Amniotic stem cell (primary cell): ENCODE measurements at places on chromosomes 7 and 10.

DNA sequence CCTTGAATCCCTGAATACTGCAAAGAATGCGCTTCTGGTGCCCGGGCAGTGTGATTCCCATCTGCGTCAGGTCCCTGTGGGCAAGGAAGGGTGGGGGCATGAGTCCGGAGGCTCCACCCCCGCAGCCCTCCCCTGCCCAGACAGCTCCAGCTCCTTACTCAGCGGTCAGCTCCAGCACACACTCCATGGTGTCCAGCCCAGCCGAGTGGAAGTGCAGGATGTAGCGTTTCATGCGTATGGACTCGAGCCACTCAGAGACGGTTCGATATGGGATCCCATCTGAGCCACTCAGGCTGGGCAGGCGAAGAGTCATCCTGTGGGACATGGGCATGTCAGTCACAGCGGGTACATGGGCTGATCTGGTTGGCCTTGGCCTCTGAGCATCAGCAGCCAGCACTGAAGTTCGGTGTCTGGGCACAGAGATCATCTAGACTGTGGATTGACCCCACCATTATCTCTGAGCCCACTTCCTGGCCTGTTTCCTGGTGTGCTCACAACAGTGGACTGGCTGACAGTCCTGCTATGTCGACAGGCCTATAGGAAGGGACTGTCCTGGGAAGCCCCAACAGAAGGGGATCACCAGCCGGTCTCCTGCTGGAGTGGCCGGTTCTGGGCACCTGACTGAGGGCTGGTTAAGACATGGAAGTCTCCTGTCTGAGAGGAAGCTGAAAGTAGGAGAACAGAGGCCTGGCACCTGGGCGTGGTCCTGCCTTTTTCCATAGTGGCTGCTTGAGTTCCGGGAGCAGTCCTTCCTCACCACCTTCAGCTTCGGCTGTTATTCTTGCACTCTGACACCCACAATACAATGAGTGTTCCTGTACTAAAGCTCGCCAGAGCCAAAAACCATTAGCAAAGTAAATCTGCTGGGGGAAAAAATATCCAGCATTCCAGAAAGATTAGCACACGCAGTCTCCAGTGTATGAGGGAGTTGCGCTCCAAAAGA lies 10.6 kb downstream of the ZYX start:
- no peak for DNase-seq

DNA sequence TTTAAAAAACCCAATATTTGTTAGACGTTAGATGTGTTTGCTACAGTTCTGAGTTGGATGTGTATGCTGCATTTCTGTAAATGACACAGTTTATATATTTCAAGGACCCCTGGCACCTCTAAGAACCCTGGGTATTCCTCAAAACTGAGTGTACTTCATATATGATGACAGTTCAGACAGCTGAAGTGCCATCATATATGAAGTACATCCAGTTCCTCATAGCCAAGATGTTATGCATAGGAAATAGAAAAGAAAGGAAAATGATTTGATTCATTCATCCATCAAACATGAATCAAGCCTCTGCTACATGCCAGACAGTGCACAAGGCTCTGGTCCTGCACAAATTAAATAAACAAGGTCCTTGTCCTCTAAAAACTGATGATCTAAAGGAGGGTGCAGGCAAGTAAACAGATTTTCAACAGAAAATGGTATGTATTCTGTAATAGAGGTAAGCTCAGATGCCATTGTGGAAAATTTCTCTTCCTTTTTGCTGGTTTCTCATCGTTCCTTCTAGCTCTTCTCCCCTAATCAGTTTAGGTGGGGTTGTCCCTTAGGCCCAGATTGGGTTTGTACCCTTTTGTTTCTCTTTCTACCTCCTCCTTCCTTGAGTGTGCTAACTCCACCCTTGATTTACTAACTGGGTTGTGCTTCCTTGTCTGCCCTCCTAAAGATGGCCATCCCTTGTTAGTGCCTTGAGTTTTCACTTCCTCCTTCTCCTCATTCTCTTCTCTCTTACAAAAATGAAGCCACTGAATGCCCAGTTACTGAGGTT lies 25.3 kb upstream of the SMIM30 start:
- DNase-seq = no peak

DNA sequence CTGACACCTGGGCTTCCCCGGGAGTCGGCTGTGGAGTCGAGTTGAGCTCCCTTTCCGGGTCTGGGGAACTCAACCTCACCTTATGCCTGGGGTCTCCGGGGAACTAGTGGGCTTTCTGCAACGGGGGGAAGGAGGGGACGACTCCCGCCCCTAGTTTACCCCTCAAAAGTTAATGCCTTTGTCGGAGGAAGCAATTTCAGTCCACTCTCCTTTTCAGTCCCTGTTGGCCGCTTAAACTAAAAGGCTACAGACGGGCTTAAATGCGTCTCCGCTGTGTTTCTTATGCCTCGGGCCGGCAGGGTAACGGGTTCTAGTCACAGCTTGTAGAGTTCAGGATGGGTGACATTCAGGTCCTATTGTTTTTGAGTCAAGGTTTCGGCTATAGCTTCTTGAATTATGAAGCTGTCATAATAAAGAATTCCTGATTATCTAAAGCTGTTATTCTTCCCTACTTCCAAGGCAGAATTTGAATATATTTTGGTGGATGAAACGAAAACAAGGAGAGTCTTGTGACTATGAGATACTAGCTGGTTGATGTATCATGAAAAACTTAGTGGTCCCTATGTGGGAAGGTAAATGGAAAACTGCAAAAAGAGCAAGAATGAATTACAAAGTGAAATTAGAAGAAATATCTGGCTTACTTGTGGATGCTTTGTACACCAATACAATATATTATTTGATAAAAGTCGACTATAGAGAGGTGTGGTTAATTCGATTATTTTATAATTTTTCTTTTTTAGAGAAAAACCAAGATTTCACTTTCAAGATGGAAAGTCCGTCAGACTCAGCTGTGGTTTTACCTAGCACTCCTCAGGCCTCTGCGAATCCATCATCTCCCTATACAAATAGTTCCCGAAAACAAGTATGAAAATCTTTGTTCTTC lies 495 bp downstream of the SFR1 start:
- DNase-seq = no peak

DNA sequence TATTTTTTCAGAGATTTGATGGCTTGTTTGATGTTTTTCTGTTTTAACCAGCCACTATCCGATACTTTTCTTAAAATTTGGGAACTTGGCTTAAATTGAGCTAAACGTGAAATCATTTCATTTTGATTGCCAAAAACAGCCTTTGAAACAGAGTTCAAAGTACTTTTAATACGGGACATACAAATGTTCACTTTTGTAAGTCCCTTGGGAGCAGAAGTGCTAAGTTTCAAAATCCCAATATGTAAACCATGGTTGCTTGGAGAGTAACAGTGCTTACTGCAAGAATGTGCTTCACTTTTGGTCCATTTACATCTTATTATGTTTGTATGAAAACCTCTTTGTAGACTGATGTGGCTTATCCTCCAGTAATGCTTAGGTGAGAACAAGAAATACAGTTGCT lies 10.9 kb downstream of the PNPLA8 start:
- no peak for DNase-seq

- DNase-seq = no peak
These were observed 102.7 kb downstream of the GRID1 start for GRCh38 chr10:86263907-86264306.

DNA sequence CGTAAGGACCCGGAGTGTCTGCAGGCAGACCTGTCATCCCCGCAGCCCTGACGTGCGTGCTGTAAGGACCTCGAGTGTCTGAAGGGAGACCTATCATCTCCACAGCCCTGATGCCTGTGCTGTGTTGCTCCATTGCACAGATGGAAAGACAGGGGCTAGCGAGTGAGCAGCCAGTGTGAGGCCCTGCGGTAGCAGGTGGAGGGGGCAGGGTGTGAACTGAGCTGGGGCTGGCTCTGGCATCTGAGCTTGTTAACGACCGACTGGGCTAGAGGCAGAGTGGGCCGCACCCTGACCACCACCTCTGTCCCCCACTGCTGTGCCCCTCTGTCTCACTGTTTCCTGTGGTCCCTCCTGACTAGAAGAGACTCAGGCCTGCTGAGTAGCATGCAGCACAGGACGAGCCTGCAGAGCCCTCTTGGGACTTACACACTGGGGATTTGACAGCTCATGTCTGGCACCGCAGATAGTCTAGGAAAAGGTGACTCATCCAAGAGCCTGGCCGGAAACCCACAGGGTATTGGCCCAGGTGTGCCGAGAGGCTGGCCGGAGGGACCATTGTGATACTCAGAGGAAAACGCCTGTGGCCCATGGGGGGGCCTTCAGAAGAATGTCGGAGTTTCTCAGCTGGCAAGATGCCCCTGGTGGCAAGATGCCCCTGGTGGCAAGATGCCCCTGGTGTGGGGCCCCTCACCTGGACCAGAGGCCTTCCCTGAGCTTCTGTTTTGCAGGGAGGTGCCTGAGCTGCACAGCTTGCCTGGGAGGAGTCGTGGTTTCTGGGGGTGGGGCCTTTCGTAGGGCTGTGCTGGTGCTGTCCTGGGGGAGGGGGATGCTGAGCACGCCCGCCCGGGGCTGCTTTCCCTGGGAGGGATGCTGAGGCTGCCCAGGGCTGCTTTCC lies 34.3 kb downstream of the INPP5A start:
- peak; percentile 65 for DNase-seq
